NCI-H2171 (cell line): ENCODE measurements at places on chromosomes 5 and 9.

DNA sequence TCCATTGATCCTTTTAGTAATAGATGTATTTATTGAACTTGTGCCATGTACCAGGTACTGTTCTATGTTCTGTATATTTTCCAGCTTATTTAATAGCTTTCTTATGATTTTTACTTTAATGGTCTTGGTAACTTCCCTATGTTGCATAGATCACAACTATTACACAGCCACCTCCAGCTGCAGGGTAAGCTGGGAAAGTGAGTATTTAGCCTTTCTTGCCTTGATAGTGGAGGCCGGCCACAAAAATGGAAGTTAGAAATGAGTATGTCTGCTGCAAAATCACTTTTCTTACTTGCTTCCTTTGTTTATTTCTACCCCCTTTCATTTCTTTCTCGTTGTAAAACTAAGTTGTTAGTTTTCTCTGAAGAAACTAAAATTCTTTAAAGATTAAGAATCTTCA, 43.1 kb upstream of the ANKDD1B start:
- DNase-seq, result no peak

GRCh38 chr5:94746731-94747124, 128.3 kb downstream of the SLF1 start:
- no peak for DNase-seq

GRCh38 chr9:93264338-93265125, 80.6 kb downstream of the WNK2 start:
- no peak for DNase-seq

GRCh38 chr5:11062397-11062796, 301.4 kb upstream of the DAP start:
- peak; percentile 37 for DNase-seq

DNA sequence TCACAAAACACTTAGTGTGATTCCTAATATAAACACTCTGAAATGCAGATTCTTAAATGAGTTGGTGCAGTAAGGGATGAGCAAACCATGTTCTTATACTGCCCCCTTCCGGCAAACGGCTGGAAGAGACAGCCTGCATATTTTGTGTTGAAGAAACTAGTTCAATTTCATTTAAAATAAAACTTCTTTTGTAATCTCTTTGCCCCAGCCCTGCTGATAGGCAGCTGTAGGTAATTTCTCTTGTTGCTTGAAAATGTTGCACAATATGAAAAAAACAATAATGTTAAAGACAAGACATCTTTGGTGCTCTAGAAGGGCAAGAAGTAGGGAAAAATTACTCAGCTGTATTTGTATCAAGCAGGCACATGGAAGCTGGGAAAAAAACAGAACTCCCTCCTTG, 89.7 kb upstream of the CCNG1 start:
- DNase-seq, result peak; percentile 17

DNA sequence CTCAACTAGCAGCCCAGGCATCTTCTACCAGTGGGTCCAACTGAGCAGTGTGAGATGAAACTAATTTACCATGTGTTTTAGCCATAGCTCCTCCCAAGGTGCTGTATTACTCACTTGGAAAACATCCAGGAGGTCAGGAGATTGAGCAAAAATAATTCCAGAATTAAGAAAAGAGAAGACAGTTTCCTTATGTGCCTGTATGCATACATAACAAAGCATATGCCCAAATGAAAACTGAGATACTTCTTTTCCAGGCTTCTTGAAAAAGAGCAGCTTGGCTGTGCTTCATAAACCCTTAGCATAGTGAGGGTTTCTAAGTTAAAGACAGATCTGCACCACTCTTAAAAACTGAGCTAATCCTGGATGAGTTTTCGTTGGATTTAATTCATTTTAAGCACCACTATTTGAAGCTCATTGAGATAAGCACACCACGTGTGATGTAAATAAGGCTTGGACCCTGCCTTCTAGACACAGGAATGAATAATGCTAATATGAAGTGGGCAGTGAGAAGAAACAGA, 119.4 kb downstream of the ADAMTS12 start:
- DNase-seq, result no peak

DNA sequence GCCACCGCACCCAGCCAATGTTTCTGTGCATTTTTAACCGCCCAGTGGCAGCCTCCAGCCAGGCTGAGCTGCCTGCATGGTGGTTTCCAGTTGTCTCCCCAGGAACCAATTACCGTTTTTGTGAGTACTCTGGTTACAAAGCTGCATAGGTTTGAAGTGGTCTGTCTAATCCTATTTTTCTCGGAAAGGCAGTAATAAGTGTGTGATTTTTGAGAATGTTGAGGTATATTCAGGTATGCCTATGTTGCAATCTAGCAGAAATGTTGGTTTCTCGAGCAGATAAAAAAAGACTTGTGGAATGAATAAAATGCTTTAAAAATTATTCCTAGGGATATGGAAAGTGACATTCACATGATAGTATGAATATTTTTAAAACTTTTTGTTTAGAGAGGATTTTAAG, 41.5 kb upstream of the ANKH start:
- no peak for DNase-seq

DNA sequence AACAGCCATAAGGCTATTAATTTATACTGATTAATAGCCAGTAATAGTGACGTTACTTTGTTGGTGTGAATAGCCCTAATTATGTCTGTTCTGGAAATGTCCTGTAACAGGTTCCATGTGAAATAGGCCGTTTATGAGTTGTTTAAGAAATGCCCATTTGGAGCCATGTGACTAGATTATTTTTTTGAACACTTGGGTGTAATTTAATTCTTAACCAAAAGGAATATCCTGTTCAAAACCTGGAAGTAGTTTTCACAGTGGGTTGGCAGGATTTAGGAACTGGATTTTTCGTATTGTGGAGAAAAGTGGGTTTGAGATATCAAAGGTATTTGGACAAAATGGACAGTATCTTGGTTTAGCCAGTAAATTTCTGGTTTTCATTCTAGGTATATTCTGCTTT, 1.3 kb downstream of the TENT2 start:
- no peak for DNase-seq

DNA sequence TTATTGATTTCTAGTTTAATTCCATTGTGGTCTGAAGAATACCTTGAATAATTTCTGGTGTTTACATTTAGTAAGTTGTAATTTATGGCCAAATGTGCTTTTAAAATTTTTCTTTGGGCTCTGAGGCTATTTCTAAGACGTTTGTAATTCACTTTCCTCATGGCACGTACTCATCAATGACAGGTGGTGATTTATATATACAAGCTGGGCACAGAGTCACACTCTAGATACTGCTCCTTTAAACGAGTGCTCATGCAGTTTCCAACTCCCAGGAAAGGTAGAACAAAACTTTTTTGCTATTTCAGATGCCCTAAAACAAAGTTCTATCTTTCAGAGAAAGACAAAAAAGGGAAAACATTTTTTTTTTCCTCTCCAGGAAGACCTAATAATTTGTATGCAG, 146.9 kb downstream of the AUH start:
- DNase-seq, result no peak

DNA sequence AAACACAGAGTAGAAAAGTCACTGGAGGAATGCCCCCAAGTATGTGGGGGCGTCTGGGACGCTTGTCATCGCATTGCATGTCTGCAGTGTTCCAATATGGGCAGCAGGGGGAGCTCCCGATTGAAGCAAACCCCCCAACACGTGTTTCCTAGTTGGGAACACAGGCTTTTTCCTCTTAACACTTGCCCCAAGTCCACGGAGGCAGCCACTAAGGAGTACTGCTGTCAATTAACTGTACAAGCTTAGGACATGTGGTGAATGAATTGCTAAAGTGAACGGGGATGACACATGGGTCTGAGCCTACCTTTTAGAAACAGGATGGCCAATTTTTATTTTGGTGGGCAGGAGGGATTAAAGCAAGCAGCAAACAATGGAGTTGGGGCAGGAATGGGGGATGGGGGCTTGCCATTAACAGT, 2.2 kb downstream of the GABRB2 start:
- DNase-seq, result no peak

DNA sequence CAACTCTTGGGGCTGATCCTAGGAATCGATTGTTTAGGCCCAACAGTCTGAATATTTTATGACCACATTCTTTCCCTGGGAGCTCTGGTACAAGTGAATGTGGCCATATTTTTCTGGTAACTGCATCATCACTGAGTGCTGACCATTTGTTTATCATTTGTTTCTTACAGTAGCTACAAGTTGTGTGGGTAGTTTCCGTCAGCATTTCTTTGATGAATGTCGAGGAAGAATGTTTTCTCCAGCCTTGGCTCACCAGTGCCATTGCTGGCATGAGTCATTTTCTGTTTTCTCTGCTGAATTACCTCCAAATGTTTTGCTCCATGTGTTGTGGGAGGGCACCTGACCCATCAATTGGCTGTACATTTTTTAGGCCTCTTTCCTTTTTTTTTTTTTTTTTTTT, 14.1 kb upstream of the CARD19 start:
- no peak for DNase-seq

DNA sequence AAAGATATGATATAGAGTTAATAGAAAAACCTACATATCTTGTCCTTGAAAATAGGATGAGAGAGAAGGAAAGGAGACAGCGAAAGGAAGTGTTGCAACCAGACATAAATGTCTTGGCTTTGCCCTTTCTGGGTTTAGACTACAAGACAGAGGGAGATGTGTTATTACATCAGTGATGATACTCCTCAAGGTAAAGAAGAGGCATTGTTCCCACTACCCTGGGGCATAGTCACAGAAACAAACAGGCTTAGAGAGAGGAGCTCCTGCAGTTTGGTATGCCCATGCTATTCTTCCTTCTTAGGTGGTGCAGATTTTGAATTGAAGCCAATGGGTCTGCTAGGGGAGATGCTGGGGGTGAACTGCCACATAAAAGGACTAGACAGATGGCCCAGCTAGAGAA, 166.8 kb upstream of the RFX3 start:
- DNase-seq, result no peak

GRCh38 chr9:76516350-76516749, 57.4 kb downstream of the GCNT1 start:
- no peak for DNase-seq

DNA sequence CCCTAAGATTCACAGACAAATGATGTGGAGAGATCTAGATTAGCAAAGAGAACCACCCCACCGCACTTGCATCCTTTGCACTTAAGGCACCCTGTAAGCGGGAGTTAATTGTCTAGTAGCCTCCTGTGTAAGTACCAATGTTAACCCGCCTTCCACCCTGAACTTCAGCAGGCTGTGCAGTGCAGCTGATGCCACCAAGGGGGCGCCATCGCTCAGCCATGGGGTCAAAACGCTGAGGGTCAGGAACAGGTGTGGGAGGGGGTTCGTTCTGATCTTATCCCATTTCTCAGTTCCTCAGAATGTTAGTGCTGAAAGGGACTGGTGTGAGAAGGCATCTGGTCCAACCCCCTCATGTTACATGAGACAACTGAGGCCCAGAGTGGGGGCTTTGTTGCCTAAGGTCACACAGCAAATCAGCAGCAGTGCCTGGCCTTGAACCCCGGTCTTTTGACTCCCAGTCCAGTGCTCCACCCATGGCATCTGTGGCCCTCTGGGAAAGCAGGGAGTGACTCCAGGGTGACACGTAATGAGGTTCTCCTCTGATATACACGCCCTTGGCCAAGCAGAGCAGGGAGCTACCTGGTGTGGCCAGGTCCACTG, 57.3 kb downstream of the CYFIP2 start:
- DNase-seq, result no peak

- DNase-seq, result no peak
Observed at GRCh38 chr5:75435096-75435495, 76.3 kb downstream of the CERT1 start.
